ENCODE measurements at places on chromosomes 3 and 15.
A peak's percentile ranks its signal among the peaks of the same experiment; 100 is the strongest.

GRCh38 chr15:32857732-32858131 is 139.9 kb downstream of the GREM1 start:
- no peak for DNase-seq

DNA sequence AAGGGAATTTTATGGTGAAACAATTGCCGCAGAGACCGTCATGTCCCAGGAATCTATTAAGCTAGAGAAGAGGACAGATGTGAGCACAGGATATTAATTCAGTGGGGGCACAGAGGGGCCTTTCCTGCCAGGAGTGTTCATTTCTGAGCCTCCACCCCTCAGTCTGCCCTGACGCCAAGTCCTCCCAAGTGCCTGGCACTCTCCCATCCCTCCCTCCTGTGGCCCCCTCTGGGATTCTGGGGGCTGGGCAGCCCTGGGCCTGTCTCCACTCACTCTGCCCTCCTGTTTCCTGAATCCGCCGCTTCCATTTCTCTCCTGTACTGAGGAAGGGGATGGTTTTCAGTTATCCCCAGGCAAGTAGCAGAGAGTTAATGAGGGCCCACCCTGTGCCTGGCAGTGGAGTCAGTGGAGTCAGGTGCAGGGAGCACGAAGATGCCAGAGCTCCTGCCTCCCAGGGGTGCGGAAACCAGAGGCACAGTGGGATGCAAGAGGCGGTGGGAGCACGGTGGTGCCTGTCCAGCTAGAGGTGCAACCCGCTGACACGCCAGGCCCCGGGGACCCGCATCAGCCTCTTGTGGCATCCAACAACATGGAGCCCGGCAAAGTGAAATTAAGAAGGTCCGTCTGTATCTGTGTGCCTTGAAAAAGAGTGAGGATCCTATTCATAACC is 212.5 kb downstream of the XXYLT1 start:
- DNase-seq: no peak

- no peak for DNase-seq
Observed at GRCh38 chr3:168659015-168659414, 563.3 kb upstream of the GOLIM4 start.

DNA sequence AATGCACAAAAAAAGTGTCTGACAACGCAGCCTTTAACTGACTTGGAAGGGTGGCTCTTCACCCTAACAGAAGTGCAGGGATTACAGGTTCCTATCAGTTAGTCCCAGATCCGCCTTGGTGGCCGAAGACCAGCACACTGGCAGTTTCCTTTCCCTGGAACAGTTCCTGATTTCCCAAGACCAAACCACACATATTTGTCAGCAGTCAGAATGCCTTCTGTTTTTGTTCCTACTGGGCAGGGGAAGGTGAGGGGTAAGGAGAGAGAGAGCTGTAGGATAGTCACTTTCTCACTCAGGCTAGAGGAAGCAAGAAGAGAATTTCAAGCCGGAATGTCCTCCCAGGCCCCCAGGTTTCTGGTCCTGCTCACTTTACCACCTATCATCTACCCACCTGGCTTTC is 9.2 kb downstream of the CXCR6 start:
- DNase-seq: no peak

- no peak for DNase-seq
Observed at GRCh38 chr15:101307048-101307896, 12.2 kb upstream of the SNRPA1 start.

- no peak for DNase-seq
Observed at GRCh38 chr3:179957264-179957845, 79.4 kb downstream of the PEX5L start.

- DNase-seq: no peak
Observed at GRCh38 chr15:55789066-55789660, 46.2 kb upstream of the PRTG start.

- DNase-seq: no peak
Observed at GRCh38 chr3:49020330-49021212, 1.4 kb upstream of the NDUFAF3 start.

- no peak for DNase-seq
Observed at GRCh38 chr15:54064365-54064764, 86.1 kb downstream of the UNC13C start.

DNA sequence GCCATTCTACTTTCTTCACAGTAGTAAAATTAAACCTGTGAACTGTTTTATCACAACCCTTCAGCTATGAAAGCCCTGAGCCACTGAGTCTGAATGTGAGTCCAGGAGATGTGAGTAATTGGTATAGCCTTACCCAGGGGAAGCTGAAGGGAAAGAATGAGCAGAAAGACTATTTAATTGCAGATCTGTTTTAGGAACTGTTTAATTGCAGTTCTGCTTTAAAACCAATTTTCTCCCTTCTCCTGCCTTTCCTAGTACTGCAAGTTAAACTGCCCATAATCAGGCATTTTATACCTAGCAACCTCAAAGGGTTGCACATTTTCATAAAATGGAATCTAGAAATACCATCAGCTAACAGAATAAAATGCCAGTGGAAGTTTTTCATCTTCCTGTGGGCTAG is 476.7 kb downstream of the OCA2 start:
- DNase-seq: no peak

GRCh38 chr3:140204271-140204984 is 269.4 kb downstream of the CLSTN2 start:
- no peak for DNase-seq

- no peak for DNase-seq
Observed at GRCh38 chr15:88989578-88989977, 76.4 kb upstream of the MFGE8 start.

- DNase-seq: no peak
Observed at GRCh38 chr3:107990926-107991325, 99.9 kb downstream of the CD47 start.

DNA sequence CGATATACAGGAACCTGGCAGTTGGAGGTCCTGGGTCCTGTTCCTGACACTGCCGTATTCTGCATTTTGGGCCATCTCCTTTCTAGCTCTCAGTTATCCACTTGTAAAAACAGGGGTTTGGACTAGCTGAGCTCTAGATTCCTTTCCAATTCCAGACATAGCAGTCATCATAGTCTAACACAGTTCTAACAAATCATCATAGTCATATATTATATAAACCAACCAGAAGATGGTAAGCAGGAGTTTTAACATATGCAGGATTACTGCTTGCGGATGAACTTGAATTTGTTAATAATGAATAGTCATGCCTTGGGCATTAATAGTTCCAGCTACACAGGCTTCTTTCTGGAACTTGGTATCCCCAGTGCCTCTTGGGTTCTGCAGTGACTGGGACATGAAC is 26.6 kb downstream of the MASP1 start:
- no peak for DNase-seq

DNA sequence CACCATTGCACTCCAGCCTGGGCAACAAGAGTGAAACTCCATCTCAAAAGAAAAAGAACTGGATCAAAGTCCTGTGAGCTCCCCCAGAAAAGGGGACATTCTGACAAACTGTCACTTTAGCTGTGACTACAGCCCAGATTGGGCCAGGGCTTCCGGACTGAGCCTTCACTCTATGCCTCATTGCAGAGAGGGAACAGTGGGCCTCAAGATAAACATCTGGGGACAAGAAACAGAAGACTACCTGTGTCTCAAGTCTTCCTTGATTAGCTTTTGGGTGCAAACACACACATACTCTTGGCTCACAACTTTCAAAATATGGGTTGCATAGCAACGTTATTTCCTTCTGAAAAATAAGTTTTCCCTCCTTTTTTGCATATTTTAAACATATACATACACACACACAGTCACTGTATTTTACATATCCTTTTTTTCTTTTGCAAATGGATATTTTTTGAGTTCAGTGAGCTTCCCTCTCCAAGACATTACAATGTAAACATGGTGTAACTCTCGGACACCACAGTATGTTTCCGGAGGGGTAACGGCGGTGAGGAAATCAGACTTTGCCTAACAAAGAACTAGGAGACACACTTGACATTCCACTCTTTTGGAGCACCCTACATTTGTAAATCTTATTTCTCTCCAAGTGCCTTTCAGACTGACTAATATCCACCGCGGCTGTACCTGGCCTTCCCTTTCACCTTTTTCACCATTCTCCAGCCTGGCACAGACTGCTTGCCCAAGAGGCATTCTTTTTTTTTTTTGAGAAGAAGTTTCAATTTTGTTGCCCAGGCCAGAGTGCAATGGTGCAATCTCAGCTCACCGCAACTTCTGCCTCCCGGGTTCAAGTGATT is 3.5 kb downstream of the TKT start:
- no peak for DNase-seq

DNA sequence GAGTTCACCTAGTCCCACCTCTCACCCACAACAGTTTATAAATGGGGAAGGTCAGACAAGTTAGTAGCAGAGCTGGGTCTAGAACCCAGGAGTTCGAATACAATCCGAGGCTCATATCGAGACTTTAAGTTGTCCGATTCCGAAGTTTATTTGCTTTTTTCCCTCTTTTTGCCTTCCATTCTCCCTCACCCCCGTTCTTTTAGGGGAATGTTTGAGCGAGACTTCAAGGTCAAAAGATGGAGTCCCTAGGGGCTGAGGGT is 7.3 kb downstream of the BCL6 start:
- DNase-seq: no peak

DNA sequence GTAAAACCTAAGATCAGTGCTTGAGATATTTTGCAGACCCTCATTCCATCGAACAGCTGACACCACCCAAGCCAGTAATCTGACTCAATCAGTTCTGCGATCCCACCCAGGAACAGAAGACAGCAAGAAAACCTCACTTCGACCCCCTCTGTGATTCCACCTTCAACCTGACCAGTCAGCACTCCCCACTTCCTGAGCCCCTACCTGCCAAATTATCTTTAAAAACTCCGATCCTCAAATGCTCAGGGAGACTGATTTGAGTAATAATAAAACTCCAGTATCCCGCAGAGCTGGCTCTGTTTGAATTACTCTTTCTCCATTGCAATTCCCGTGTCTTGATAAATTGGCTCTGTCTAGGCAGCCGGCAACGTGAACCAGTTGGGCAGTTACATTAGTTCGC is 25.7 kb upstream of the CLDN16 start:
- DNase-seq: no peak

DNA sequence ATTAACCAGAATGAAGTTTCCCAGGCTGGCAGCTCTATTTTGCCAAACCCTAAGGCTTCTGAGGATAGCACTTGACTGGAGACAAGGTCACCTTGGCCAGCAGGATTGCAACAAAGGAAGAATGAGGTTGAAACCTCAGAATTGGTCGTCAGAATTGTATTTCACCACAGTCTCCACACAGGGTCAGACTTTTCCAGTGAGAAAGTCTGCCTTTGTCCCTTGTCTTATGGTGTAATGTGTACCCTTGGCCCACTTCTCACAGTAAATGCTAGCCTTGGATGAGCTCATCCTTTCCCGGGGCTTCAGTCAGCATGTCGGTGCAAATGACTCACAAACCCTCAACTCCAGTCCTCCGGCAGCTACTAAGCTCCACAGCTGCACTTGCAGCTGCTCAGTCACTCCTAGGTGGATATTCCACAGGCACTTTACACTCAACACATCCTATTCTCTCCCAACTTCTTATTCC is 19.7 kb downstream of the SSR3 start:
- DNase-seq: peak; percentile 92

DNA sequence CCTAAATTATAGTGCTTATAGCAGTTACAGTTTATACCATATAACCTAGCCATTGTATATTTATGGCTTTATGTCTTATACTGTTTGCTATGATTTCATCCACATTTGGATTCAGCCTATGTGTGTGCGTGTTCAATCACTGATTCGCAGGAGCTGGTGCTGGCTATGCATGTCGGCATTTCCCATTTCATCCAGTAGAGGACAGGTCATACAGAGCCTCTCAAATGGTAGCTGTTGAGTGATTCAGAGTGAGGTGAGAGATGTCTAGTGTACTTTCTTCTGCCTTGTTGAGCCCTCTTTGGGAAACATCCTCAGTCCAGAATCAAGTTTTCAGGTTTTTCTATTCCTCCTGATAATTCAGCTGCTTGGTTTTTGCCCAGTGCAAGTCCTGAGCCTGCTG is 76.1 kb downstream of the FRMD4B start:
- no peak for DNase-seq

DNA sequence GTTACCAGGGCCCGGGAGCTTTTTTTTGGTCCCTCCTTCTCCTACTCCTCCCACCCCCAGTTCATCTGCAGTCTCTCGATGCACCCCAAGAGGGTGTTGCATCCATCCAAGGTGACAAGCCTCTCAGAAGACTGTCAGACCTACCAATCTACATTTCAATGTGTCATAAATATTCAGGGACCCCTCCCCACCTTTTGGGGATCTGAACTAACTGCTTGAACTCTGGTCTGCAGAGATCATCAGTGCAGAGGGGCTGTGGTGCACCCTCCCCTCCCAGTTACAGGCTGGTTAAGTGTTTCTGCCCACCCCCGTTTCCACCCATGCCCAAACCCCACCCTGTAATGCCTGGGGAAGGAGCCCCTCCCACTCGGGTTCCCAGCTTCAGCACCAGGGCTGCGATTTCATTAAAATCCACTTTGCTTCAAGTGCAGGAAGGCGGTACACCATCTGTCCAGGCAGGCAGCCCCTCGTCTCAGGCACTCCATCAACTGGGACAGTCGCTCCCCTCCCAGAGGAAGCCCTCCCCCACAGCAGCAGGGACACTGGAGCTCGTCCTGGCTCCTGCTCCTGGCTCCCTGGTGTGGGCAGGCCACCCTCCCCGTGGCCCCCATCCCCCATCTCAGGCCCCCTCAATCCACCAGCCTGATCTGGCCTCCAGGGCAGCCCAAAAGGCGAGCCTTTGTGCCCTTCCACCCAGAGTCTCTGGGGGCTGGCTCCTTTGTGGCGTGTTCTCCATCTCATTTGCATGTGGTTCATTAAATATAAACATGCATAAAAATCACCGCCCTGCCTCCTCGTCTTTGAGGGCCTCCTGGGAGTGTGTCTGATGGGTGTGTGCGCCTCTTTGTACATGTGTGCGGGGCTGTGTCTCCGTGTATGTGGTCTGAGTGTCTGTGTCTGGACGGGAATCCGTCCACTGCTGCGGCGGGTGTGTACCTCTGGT is 32.3 kb downstream of the RNU5B-1 start:
- DNase-seq: no peak

DNA sequence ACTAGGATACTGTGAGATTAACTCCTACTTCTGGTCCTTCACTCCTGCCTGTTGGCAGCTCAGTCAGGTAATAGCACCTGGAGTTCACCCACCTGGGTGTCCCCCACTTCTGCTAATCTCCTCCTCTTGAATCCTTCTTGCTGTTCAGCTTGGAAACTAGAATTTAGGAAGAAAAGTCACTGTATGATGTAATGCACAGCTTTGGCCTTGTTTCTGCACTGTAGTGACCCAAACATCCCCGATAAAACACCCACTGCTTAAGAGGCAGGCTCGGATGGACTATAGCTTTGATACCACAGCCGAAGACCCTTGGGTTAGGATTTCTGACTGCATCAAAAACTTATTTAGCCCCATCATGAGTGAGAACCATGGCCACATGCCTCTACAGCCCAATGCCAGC is 24.8 kb downstream of the STARD5 start:
- no peak for DNase-seq

DNA sequence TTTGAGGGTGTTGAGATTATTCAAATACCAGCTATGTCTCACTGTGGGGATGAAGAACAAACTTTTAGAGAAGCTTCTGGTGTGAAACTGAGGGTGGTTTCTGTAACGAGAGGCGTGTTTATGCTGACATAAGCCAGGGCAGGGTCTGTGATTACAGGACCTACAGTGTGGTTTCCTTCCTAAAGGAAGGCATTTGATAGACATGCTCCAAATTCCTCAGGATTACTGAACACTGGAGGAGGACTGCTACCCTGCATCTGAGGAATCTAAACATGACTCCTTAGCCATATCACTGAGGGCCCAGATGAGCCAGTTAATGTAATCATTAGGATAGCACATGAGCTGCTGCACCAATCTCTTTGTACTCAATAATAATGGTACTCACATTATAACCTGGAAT is 328.4 kb upstream of the UMPS start:
- peak; percentile 20 for DNase-seq

GRCh38 chr3:24521420-24522145 is 26.9 kb upstream of the THRB start:
- DNase-seq: no peak

GRCh38 chr3:108293858-108294257 is 2.5 kb upstream of the HHLA2 start:
- no peak for DNase-seq

Data from amniotic stem cell (primary cell).